ENCODE measurements at places on chromosomes 5 and 9.

GRCh38 chr5:134477462-134478245 lies 47.8 kb upstream of the JADE2 start:
- no peak for DNase-seq

- DNase-seq = no peak
Observed at GRCh38 chr5:87347272-87347671, 65.5 kb downstream of the CCNH start.

- DNase-seq = peak; percentile 97
Observed at GRCh38 chr5:172188033-172188892, at the start of gene STK10. Gene STK10, minus strand, starts transcription at chr5:172188224. Its CDS starts 182 bp downstream, at chr5:172188042.

GRCh38 chr5:160311491-160312133 lies 752 bp downstream of the CCNJL start:
- peak; percentile 27 for DNase-seq

DNA sequence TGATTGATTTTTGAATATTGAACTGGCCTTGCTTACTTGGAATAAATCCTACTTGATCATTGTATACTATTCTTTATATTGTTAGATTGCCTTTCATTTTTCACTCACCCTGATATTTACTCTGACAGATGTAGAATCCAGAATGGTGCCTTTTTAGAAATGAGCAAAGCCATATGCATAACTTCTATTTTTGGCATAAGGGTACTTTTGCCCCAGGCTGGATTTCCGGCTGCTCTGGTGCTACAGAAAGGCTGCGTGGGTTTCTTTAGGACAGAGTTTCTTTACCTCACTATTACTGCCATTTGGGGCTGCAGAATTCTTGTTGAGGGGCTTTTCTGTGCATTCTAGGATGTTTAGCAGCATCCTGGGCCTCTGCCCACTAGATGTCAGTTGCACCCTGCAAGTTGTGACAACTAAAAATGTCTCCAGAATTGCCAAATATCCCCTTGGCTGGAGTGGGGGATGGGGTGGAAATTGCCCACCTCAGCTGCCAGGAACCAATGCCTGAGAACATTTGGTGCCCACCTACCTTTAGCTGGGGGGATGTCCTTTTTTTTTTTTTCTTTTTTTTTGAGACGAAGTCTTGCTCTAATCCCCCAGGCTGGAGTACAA lies 50.1 kb downstream of the SLC36A1 start:
- no peak for DNase-seq

DNA sequence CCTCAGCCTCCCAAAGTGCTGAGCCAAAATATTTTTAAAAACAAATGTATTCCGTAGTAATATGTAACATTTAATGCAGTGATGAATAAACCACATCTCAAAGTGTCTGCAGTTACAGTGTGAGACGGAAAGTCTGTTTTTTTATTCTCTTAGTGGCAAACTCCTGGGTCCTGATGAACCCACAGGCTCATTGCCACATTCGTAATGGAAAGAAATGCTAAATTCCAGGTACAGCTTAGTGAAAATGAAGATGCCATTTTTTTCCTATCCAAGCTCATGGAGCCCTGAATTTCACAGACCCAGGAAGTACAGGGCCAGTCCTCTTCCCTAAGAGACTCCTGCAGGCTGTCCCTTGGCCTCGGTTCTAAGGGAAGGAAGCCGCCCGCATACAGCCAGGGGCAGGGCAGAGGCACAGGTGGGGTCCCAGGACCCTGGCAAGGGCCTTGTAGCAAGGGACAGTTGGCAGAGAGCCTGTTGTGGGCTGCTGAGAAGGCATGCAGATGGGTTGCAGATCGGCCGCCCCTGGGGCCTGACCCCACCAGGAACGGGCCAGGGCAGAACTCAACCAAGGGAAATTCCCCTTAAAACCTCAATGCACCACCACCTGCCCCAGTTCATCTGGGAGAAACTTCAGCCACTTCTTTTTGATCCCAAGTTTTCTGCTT lies 36.2 kb downstream of the IPPK start:
- DNase-seq = no peak

DNA sequence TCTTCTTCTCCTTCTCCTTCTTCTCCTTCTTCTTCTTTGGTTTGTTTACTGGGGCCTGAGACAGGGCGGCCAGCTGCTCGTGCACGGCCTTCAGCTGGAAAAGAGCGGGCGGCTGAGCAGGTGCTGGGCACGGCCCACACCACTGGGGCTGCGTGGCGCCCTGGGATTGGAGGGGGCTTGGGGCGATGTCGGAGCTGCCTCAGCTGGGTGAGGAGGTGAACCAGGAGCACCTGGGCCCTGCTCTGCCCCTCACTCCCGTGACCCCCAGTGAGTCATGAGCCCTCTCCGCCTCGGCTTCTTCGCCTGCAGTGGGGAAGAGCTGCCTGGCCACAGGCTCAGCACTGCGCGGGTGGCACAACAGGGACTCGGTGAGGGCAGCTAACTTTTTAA lies 14.9 kb downstream of the BRD3OS start:
- no peak for DNase-seq

GRCh38 chr9:89864731-89865130 lies 259.9 kb downstream of the GADD45G start:
- DNase-seq = no peak

- no peak for DNase-seq
Observed at GRCh38 chr5:17154211-17154996, 63.0 kb upstream of the BASP1 start.

GRCh38 chr5:76859591-76860247 lies 9.9 kb downstream of the S100Z start:
- no peak for DNase-seq
